ENCODE measurements at places on chromosomes 3 and 15.
A peak's percentile ranks its signal among the peaks of the same experiment; 100 is the strongest.

DNA sequence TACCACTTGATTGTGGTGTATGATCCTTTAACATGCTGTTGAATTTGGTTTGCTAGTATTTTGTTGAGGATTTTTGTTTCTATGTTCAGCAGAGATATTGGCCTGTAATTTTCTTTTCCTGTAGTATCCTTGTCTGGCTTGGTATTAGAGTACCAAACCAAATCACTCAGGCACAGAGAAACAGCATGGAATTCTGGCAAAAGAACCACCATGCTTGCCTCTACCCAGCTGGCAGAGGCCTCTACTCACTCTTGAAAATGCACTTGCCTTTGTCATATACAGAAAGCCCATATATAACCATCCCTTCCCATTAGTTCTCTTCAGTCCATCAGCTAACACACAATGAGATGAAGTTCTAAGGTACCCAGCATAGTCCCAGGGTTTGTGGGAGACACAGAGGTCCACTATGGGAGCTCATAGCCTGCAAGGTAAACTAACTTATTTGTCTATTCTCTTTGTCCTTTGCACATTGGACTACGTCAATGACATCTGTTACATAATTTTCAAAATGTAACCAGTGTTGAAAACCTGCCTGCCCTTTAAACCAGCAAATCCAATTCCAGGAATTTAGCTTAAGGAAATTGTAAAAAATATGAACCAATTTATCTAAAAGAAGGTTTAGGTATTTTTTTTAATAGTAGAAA is 82.1 kb upstream of the POMGNT2 start:
- no peak for DNase-seq

GRCh38 chr3:109328202-109328601 is 9.1 kb downstream of the DPPA4 start:
- DNase-seq = no peak

DNA sequence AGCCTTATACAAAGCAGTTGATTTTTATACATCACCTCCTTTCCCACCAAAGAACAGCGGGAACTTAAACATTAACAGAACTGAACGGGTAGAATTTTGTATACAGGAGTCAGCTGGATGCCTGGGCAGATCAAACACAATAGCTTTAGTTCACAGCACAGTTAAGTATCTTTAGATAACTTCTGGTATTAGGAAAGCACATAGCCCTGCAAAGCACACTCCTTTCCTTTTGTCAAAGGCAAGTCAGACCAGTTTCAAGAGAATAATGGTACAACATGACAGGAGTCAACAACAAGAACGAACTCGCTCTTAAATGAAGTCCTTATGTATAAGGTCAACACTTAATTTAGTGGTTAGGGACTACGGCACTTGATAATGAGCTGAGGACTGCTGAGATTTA is 26.3 kb downstream of the ABCC5 start:
- no peak for DNase-seq

DNA sequence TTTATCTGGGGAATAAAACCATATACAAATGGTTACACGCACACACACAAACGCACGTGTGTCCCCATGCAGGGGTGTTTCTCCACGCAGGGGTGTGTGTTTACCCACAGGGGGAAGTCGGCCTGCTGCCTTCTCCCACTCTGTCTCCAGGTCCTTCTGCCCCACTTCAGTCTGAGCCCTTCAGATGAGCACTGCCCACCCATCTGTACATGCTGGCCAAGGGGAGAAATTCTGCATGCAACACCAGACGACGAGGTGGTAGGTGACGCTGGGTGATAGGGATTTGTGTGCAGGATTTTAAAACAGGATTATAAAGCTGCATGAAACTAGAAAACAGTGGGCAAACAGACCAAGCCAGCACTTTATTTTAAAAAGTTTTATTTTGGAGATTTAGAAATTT is 122.5 kb downstream of the TJP1 start:
- no peak for DNase-seq

- peak; percentile 30 for DNase-seq
Measured at GRCh38 chr3:50675179-50676030, 678 bp downstream of the DOCK3 start.
